ENCODE measurements at places on chromosomes 11 and 22.

DNA sequence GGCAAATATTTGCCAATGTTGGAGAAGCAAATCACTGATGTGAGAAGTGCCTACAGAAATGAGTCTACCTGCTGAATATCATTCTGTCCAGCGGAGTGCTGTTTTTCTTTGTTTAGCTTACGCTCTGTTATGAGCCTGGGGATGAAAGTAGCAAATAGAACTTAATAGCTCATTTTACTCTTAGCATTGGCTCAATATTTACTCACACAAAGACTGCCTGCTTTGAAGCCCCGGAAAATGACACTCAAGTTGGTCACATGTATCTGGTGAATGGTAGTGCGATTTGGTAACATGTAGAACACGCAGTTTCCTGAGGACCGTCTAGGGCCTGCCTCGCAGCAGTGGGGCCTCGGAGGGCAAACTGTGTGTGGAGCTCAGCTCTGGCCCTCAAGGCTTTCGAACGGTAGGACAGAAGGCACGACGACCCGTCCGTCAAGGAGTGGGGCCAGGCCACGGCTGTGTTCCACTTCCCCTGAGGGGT is 38.9 kb downstream of the TBC1D22A start:
- no peak for DNase-seq

DNA sequence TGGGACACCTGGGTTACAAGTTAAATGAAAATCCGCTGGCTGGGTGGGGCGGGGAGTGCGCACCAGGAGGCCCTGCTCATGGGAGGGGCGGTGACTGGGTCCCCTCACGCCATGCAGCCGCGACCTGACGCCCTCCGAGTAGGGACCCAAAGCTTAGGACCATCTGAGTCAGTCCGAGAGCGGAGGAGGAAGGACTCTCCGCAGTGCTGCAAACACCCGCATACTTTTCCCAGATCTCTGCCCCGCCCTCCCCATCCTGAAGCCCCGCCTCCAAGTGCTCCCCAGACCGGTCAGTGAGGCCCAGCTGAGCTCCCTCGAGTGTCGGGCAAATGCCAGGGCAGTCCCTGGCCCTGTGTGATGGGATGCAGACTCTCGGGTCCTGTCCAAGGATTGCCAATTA is 6.6 kb upstream of the FLI1 start:
- DNase-seq = no peak

- DNase-seq = no peak
Measured at GRCh38 chr11:44224867-44225501, 85.0 kb downstream of the ALX4 start.

GRCh38 chr11:104657083-104657482 is 241.2 kb downstream of the CASP12 start:
- no peak for DNase-seq

DNA sequence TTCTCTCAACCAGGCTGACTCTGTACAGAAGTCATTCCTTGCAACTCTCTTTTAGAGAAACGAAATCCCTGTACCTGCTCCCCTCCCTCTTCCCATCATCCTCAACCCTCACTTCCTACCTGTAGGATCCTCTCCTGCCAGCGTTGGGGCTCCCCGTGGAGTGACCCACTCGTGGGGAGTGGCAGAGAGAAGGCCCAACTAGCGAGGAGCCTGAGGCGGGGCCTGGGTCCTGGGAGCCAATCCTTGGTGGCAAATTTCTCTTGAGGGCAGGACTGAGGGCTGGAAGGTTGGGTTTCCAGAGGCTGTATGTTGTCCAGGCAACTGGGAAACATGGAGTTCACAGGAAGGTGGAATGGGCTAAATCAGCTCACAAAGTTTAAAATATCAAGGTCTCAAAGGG is 10.4 kb downstream of the NHERF4 start:
- no peak for DNase-seq

DNA sequence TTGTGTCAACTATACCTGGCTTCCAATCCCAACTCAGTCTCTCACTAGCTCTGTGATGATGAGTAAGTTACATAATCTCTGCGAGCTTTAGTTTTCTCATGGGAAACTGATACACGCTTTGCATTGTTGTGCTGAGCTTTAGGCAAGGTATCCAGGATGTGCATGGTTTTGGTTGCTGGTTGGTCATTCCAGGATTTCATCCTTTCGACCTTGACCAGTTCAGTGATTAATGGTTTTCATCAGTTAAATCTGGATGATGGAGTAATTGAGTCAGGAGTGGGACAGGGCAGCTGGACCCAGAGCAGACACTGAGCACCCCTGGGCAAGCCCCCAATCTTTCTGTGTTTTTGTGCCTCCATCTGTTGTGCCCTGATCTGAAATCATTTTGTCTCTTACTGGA is 417.3 kb upstream of the CADM1 start:
- DNase-seq = no peak

GRCh38 chr11:123169821-123170220 is 25.2 kb downstream of the CLMP start:
- DNase-seq = no peak

- DNase-seq = no peak
Measured at GRCh38 chr22:22830193-22830592, 57.4 kb upstream of the IGLL5 start.

DNA sequence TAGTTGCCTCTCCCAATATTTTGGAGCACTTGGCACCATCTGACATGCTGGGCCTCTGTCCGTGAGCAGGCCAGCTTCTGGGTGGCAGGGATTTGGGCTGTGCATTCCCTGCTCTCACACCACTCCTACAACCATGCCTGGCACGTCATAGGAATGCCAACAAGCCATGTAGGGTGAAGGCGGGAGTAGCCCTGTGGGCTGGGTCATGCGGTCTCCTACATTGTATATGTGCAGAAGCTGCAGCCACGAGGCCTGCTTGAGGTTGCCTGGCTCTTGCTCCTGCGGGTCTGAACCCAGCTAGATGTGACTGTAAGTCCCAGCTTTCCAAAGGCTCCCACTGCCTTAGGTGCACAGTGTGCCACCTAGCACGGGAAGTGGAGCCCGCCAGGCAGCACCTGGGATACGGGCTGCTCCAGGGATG is 14.5 kb downstream of the MYEOV start:
- DNase-seq = no peak

GRCh38 chr11:37394236-37394870 is 796.3 kb upstream of the RAG2 start:
- DNase-seq = no peak

GRCh38 chr22:31229402-31230079 is 17.4 kb downstream of the LIMK2 start:
- DNase-seq = no peak

DNA sequence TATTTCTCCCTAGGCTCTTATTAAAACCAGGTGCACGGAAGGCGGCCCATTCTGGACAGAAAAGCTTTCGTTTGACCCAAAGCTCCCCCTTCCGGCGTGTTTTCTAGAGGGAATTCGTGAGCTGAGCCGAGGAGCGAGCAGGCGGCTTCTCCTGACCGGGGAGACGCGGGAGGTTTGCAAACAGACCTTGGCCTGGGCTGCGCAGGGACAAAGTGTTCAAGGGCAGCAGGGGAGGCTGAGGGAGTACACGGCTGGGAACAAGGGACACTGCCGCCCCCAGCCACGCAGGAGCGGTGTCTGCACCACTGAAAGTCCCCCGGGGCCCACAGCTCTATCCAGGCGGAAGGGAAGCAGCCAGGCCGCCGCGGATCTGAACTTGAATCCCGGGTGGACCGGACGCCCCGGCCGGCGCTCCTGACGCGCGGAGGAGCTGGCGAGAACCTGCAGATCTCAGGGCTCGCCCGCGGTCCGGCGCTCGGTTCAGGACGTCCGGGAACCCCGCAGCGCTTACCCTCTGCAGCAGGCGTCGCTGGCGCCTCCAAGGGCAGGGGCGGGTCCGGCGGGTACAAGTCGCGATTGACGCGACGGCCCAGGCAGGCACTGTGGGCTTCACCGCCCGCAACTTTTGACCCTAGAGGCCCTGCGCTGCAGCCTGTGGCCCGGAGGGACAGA is 101.9 kb downstream of the WT1 start:
- DNase-seq = no peak

GRCh38 chr11:79431535-79431934 is 9.3 kb downstream of the TENM4 start:
- DNase-seq = no peak

DNA sequence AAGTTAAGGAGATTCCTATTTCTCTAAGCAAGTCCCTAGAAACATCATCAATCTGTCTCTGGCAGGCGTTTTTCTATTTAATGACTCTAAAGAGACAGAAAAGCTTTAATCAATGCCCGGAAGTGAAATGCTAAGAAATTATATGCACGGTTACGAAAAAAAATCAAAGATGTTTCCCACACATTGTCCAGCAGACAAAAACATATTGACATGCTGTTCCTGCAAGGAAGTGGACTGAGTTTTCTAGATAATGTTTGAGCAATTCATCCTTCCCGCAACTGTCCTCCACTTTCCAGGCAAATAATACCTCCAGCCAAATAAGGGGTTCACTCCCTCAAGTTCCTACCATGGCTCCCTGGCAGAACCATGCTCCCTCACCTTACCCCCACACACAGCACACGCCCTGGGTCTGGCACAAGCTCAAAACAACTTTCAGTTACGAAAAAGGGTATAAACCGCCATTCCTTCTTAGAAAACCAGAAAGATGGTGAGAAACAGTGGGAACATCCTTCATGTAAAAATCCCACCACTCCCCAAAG is 29.6 kb downstream of the GALNT18 start:
- no peak for DNase-seq

- DNase-seq = no peak
Measured at GRCh38 chr11:114076921-114077331, 17.4 kb downstream of the ZBTB16 start.

DNA sequence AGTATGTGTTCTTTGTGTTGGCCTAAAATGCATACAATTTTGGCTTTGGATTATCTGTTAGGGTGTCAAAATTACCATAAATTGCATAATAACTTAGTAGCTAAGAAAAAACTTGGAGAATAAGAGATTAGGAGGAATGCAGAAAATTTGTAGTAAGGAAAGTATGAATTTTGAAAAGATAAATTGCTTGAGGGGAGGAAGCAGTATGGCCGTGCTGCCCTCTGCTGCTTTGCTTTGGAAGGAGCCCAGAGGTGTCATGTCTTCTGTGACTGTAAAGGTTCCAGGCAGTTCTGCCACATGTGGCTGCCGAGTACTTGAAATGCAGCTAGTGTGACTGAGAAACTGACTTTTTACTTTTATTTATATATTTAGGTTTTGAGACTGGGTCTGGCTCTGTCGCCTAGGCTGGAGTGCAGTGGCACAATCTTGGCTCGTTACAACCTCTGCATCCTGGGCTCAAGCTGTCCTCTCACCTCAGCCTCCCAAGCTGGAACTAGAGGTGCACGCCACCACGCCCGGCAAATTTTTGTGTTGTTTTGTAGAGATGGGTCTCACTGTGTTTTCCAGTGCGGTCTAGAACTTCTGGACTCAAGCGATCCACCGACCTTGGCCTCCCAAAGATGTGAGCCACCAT is 1.8 kb downstream of the ADSL start:
- DNase-seq = peak; percentile 17

GRCh38 chr11:44601471-44602370 is 36.3 kb downstream of the CD82 start:
- DNase-seq = no peak
